Activated CD4-positive, alpha-beta T cell treated with anti-CD3 and anti-CD28 coated beads, Interleukin-2, amount 10 ng/mL, durations not matched to agents 7 days and 5 days (primary cell): ENCODE measurements at places on chromosomes 7 and 10.

DNA sequence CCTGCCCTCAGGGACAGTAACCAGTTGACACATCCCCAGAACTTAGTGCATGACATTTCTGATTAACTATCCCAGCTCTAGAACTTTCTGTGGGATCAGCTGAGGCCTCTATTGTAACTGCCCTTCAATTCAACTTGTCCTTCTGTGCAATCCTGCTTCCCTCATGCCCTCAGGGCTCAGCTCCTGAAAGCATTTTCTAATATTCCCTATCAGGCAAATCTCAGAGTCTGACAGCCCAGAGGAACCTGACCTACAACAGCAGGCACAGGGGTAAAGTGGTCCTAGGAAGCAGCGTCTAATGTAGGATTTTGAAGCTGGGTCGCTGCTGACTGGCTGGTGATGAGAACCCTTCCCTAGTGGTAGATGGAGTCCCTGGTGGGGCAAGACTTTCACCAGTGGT is 13.6 kb upstream of the STN1 start:
- DNase-seq = no peak

DNA sequence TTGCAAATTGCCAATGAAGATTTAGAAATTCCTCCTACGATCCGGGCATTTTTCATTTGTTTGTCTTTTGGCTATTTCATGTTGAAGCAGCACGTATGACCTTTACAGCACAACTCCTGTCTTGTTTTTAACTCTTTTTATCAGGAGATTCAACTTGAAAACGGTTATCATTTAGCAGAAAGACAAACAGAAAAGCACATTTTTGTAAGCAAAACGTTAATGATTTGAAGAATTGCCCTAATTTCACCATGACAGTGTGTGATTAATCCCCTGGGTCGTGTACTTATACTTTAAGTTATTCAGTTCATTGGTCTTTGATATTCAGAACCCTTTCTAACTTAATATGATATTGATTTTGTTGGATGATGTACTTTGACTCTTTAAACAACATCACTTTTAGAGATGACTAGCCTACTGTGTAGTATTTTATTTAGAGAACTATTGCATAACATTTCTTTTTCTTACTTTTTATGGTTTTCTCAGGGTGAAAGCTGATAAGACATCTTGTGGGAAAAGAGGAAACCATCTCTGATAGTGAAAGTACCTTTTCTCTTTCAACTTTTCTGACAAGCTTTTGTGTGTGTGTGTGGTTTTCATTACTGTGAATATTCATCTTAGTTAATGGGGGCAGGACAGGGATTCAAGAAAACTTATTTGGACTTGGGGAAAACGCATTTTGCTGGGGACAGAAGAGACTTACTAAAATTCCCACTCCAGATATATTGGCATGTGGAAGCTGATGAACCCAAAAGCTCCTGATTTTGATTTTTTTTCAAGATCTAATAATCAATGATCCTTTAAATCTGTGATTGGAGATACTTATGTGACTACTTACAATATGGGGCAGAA is 8.1 kb downstream of the HHEX start:
- no peak for DNase-seq

- no peak for DNase-seq
These were observed 323.1 kb downstream of the TNS3 start for GRCh38 chr7:47258798-47259197.

- DNase-seq = no peak
These were observed 1235.3 kb upstream of the AUTS2 start for GRCh38 chr7:68362745-68363518.

GRCh38 chr10:133141144-133141957 is 18.7 kb upstream of the KNDC1 start:
- no peak for DNase-seq

- no peak for DNase-seq
These were observed 1030.0 kb downstream of the GRM8 start for GRCh38 chr7:126222782-126223181.

- no peak for DNase-seq
These were observed 52.0 kb downstream of the PTEN start for GRCh38 chr10:87915406-87915805.

DNA sequence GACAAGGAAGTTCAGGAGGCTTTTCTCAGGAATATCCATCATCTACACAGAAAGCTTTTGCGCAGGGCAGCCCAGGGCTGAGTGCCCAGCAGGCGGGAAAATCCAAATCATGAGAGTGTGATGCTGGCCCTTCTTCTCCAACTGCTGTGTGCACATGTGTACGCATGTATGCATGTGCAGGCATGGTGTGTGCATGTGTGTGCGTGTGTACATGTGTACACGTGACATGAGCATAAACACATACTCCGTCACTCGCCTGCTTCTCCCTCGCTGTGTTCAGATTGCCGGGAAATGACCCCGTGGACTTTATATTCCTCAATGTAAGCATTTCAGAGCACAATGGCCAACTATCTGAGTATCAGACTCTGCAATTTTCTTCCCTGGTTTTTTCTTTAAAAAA is 85.1 kb downstream of the PRPF18 start:
- DNase-seq = no peak

GRCh38 chr10:78879621-78880020 is 189.1 kb upstream of the ZMIZ1 start:
- no peak for DNase-seq

GRCh38 chr7:136710751-136711150 is 157.7 kb upstream of the CHRM2 start:
- no peak for DNase-seq

DNA sequence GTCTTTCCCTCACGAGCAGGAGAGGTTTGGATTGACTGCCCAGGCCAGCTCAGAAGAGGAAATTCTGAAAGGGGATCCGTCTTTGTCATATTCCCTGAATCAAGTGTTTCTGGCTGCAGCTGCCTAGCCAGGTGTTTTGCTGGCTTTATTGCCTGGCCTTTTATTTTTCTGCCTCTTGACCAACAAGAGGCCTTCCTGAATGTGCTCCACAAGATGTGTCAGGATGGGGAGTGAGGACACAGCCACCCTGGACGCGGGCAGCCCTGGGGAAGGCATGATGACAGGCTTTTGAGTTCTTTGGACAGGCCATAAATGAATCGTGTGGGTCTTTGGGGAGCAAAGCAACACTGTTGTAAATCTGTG is 163.6 kb downstream of the CAMK1D start:
- no peak for DNase-seq

DNA sequence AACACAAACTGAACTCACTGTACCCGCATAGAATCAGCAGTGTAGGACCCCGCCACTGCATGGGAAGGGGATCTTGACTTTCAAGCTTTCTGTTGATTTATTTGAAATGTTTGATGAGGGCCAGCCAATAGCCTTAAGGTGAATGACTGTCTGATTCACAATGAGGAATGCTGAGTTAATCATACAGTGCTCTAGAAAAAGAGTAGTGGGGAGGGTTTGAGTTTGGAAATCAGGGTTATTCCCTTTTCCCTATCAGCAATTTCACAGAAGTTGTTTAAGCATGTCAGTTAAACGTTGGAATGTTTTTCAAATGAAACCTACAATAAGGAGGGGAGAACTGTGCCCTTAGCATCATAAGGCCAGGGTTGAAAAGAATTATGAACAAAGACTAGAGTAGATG is 937.5 kb downstream of the GRID1 start:
- DNase-seq = no peak

GRCh38 chr7:24403557-24403956 is 119.6 kb downstream of the NPY start:
- no peak for DNase-seq

DNA sequence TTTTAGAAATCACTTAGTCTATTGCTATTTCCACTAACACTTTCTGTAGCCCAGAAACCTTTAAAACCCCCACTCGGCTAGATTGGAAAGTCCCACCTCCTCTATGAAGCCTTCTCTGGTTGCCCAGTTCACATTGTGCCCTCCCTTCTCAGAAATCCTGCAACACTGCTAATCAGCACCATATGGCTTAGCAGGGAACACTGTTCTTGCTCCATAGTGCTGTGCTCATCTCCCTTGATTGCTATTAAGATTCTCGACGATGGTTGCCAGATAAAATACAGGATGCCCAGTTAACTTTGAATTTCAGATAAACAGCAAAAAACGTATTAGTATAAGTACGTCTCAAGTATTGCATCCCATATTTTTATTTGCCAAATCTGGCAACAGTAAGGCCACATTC is 40.1 kb upstream of the XPNPEP1 start:
- no peak for DNase-seq

DNA sequence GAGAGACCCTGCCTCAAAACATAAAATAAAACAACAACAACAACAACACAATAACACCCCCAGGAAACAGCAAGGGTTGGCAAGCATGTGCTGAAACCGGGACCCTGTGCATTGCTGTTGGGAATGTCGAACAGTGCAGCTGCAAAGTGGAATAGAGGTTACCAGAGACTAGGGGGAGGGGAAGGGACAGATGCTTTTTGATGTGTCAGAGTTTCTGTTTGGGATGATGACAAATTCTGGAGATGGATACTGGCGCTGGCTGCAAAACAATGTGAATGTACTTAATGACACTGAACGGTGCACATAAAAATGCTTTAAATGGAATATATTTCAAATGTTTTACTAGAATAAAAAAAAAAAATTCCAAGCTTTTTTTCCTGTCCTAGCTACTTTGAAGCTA is 241.8 kb downstream of the TEX36 start:
- no peak for DNase-seq

DNA sequence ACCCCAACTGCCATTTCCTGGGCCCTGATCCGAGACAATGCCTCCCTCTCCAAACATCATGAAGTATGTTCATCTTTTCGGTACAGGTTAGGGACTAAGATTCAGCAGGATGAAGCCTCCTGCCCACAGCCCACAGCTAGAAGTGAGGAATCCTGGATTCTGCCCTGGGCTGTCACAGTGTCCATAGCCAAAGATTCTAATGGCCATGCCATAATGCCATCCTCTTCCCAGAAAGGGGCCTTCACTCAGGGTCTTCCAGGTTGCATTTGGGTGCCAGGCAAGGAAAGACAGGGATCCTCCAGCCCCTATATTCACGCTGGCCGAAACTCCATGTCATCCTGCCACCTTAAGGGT is 15.7 kb upstream of the ZMIZ1 start:
- no peak for DNase-seq

DNA sequence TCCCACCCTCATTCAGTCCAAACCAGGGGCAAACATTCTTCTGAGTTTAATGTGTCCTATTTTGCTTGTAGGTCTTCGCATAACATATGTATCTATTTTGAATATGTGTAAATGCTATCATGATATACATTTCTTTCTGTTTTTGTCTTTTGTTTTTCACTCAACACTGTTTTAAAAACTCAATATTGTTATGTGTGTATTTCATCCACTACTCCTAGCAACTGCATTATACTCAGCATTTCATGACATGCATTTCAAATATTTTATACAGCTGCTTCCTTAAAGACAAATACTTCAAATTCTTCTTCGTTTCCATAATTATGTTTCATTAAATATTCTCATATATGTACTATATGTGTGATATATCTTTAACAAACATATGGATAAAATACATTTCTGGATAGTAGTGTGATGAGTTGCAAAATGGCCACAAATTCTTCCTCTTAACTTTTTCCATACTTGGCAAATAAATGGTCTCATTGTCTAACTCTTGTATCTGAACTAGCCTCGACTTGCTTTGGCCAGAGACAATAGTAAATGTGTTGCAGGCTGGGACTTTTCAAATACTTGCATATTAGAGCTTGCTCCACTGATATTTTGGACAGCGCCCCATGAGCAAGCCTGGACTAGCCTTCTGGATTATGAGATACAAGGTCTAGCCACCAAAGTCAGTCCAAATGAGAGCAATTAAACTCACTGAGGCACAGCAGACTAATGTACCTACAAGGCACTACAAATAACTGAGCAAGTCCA is 539.7 kb upstream of the KCND2 start:
- no peak for DNase-seq

GRCh38 chr10:98265403-98266378 is 2.3 kb downstream of the LOXL4 start:
- no peak for DNase-seq

DNA sequence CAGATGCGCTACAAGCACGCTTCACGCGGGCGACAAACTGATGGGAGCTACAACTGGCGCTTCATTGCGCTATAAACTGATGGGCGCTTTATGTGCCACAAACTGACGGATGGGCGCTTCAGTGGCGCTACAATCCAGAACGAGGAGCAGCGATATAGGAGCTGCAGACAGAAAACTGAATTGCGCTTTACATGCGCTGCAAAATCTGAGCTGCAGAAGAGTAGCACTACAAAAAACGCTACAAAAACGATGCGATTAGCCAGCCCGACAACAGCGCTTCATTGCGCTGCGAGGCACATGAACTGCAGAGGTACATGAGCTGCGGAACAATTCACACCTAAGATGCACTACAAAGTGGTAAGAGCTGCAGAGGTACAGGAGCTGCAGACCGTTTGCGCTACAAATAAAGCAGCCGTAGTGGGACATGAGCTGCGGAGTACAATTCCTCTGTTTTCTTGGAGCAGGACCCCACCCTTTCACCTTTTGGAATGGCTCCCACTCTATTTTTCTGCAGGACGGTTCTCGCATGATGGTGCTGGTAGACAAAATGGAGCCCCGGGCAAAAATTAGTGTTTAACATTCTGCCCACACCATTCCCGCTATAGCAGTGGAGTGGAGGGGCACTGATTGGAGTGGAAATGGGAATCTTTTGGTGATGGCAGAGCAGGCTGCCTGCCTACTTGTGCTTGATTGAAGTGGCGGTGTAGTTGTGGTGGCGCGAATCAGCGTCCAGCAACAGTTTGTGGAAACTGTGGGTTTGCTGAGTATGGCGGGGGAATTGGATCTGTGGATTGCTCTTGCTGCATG is 1.2 kb upstream of the SGCE start:
- peak; percentile 12 for DNase-seq

- no peak for DNase-seq
These were observed 147.0 kb downstream of the HBP1 start for GRCh38 chr7:107315716-107316220.

GRCh38 chr10:30781670-30782121 is 152.1 kb upstream of the LYZL2 start:
- no peak for DNase-seq

DNA sequence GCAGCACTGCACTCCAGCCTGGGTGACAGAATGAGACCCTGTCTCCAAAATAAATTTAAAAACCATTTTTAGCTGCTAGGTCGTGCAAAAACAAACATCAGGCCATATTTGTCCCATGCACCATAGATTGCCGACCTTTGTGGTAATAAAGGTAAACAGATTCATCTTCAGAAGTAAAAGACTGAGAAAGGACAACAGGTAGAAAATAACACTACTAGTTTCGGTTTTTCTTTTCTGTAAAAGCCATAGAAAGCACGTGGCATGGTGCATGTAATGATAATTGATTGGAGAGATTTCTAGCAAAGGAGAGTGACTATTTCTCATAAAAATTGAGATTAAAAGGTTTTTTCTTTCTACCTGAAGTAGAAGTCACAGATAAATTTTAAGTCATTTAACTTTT is 93.9 kb downstream of the DNAH11 start:
- no peak for DNase-seq
